Kidney tubule cell (primary cell): ENCODE measurements at places on chromosomes 6 and 20.

GRCh38 chr20:51412951-51413481 lies 129.5 kb downstream of the NFATC2 start:
- no peak for DNase-seq

- DNase-seq: no peak
Observed at GRCh38 chr20:16392346-16392745, 180.9 kb downstream of the KIF16B start.

GRCh38 chr6:99344289-99344688 lies 5.2 kb downstream of the FAXC start:
- peak; percentile 84 for DNase-seq

DNA sequence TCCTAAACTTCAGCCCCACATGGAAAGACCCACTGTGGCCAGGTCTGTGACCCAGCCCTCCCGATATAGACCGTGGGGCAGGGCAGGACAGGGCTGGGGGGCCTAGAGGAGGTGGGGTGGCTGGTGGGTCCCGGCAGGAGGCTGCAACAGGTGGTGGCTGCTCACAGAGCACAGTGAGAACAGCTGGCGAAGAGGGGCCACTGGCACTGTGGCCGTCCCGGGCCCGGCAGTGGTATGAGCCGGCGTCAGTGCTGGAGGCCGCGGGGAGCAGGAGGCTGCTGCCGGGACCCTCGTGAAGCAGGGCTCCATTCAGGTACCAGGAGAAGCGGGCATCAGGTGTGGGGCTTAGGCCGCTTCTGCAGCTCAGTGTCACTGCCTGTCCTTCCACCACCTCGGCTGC lies 13.4 kb downstream of the SIGLEC1 start:
- DNase-seq: no peak

GRCh38 chr6:1558388-1558787 lies 51.3 kb upstream of the FOXC1 start:
- no peak for DNase-seq

GRCh38 chr6:71678091-71678490 lies 208.3 kb upstream of the RIMS1 start:
- DNase-seq: no peak

- DNase-seq: no peak
Observed at GRCh38 chr20:31943052-31943471, 8.8 kb downstream of the PDRG1 start.

DNA sequence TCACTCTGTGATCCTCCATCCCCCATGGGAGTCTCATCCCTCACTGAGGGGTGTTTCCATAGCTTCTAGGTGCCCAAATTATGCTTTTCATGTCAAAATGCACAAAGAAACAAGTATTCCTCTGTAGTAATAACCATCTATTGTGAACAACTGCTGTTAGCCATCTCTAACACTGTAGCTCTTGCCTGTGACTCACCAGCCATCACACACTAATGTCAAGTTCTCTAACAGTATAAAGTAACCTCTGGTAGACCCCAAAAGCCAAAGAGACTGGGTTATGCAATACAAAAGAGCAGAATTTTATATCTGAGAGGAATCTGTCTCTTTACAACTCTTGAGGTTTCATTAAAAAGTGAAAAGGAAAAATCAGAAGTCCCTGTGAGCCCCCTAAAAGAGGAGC lies 25.4 kb upstream of the IYD start:
- DNase-seq: no peak

GRCh38 chr6:126625019-126625418 lies 285.1 kb downstream of the CENPW start:
- peak; percentile 20 for DNase-seq

- peak; percentile 89 for DNase-seq
Observed at GRCh38 chr6:35096129-35096862, 44.8 kb downstream of the TCP11 start.

DNA sequence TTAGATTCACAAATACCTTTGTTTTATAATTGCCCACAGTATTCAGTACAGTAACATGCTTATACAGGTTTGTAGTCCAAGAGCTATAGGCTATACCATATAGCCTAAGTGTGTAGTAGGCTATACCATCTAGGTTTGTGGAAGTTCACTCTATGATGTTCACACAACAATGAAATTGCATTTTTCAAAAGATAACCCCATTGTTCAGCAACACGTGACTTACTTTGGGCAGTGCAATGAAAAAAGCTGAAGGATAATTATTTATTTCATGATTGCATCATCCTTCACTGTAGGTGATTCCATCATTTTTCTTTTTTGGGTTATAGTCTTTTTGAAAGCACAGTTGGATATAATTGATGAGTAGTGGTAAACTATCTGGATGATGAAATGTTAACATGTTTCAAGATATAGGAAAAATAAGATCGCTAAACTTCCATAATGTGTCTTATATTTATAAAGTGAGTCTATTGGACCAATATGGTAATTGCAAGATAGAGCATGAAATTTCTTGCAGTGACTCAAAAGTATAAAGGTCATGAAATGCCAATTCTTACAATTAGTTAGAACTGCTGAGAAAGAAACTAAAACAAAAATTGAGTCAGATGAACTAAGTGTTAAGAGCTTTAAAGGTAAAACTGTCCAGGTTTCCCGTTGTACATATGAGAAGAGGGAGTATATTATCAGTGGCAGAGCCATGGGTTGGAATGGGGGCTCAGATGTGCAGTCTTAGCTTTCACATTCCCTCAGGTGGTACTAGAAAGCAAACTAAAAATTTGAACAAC lies 164.4 kb downstream of the ZFAND3 start:
- DNase-seq: no peak

DNA sequence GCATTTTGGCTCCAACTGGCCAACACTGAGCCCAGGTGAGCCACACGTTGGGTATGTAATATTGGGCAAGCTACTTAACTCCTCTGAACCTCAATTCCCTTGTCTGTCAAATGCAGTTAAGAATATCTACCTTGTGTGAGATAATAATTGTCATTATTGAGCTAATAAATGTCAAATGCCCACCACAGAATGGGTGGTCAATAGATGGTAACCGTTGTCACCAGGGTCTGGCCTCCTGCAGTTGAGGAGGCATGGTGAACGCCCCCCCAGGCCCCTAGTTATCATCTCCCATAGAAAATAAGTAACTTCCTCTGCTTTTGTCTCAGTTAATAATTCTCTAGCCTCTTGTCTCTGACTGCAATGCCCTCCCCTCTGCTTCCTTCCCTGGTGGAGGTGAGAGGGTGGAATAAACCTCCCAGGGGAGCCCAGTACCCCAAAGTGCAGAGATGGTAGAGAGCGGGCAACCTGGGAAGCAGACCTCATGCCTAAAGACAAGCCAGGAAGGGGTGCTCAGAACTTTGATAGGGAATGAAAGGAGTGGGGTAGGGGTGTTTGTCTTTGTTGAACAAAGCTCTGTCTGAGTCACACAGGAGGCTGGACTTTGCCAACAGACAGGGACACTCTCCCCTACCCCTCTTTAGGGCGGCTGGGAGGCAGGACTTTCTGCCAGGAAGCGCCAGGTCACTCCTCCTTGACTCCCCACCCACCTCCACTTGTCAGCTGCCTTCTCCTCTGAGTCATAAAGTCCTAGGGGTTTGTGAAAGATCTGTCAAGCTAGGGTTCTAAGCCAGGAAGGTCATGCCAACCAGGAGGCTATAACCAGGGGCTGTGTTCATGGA lies 1.3 kb upstream of the UNC5CL start:
- DNase-seq: peak; percentile 96

GRCh38 chr6:163837691-163838431 lies 423.3 kb downstream of the QKI start:
- no peak for DNase-seq

- DNase-seq: no peak
Observed at GRCh38 chr20:49993301-49993751, 10.5 kb downstream of the SNAI1 start.

- DNase-seq: no peak
Observed at GRCh38 chr6:148578489-148578814, 168.4 kb upstream of the UST start.

- DNase-seq: no peak
Observed at GRCh38 chr6:38497546-38497945, 142.2 kb downstream of the BTBD9 start.

DNA sequence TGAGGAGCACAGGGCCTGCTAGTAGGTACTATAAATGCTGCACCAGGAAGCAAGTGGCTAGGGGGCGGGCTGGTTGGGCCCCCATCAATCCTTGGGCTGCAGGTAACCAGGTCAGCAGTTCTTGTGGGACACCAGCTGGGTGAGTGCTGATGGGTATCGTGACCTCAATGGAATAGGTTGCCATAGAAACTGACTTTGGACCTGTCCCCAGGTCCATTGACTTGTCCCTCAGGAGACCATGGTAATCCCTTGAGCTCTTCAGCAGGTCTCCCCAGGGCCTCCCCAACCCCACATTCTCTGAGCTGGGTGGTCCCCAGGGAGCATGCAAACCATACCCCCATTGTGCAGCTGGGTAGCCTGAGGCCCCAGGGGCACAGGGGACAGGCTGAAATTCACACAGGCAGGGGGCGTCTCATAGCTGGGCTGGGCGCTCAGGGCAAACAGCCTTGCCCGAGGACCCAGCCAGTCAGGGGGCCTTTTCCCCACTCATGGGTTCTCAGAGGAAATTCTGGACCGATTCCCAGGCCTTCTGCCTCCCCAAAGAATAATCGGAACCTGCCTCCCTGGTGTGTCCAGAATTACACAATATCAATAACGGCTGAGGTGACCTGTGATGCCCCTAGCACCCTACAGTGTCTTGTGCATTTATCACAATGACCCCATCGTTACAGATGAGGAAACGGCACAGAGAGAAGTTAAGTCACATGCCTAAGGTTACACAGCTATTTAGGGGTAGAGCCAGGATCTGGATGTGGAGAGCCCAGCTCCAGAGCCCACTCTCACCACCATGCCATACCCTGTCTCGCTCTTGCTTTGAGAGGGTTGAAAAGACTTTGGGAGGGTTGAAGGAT lies 35.9 kb downstream of the SRC start:
- DNase-seq: no peak

GRCh38 chr6:26034905-26035304 lies 52.3 kb upstream of the HFE start:
- DNase-seq: no peak

- no peak for DNase-seq
Observed at GRCh38 chr20:13081877-13082276, 73.1 kb downstream of the SPTLC3 start.

- no peak for DNase-seq
Observed at GRCh38 chr20:52895235-52895634, 76.9 kb upstream of the TSHZ2 start.

DNA sequence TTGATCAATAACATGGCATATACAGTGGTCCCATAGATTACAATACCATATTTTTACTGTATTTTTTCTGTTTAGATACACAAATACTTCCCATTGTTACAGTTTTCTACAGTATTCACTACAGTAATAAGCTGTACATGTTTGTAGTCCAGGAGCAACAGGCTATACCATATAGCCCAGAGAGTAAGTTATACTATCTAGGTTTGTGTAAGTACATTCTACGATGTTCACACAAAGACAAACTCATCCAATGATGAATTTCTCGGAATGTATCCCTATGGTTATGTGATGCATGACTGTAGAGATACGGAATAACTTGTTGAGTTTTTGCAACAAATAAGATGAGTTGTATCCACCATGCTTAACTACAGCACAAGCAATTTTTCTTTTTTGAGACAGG lies 3.6 kb upstream of the MYO6 start:
- no peak for DNase-seq

GRCh38 chr6:26003102-26003694 lies 40.6 kb downstream of the TRIM38 start:
- peak; percentile 56 for DNase-seq

- no peak for DNase-seq
Observed at GRCh38 chr20:24723647-24724352, 225.3 kb upstream of the CST7 start.

- peak; percentile 13 for DNase-seq
Observed at GRCh38 chr20:55513954-55514353, 491.4 kb downstream of the CBLN4 start.

DNA sequence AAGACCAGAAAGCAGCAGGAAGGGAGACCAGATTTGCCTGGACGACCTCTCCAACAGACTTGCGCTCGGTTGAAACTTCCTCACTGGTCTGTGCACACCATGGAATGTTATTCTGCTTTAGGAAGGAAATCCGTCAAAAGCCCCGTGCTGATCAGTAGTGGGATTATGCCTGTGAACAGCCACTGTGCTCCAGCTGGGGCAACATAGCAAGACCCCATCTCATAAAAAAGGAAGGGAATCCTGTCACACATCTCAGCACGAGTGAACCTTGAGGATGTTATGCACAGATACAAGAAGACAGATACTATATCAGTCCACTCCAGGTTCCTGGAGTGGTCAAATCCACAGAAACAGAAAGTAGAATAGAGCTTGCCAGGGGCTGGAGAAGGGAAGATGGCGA lies 86.9 kb upstream of the FOXC1 start:
- DNase-seq: no peak

- no peak for DNase-seq
Observed at GRCh38 chr20:34016736-34017135, 23.0 kb downstream of the RALY start.

DNA sequence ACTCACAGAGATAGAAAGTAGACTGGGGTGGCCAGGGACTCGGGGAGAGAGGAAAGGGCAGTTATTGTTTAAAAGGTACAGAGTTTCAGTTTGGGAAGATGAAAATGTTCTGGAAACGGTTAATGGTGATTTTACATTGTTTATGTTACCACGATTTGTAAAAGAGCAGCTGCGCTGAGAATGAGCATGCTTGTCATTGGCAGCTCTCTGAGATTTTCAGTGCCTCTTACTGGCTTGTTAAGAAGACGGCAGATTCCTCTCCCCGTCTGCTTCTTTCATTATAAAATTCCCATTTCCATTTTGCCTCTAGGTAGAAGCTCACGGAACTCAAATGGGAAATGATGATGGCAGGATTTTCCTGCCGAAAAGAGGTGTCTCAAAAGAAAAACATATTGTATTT lies 39.7 kb upstream of the PPP1R3G start:
- DNase-seq: no peak

- no peak for DNase-seq
Observed at GRCh38 chr6:103000688-103001087, 1607.2 kb downstream of the GRIK2 start.

DNA sequence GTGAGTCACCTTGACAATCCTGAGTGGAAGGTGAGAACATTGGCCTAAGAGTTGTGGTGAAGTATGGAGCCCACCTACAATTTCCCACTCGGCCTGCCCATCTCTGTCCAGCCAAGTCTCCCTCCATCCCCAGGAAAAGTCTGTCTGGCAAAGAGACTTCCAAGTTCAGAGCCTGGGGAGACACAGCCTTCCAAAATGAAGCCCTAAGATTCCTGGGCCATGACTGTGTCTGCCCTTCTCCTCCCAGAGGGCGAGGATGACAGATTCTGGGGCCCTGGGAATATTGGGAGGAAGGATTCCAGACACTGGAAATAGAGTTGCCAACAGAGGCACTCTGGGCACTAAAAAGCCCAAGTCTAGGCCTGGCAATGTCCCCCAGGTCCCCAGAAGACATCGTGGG lies 176.8 kb downstream of the NFATC2 start:
- peak; percentile 83 for DNase-seq

DNA sequence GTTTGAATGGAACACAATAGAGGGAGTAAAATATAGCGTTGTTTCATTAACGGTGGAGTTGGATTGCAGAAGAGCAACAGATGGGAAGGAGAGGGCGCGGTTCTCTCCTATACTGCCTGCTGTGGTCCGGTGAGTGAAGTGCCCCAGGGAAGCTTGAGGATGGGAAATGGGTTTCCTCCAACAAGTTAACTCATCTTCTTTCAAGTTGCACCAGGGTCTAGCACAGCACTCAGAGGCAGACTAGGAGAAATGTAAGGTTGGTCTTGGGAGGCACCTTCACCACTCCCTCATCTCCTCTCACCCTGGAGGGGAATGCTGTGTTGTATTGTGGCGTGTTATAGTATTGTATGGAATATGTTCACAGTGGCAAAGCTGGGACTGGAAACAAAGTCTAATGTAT lies 96.9 kb upstream of the SLC24A3 start:
- DNase-seq: no peak
